ENCODE measurements at places on chromosomes 6 and 20.

DNA sequence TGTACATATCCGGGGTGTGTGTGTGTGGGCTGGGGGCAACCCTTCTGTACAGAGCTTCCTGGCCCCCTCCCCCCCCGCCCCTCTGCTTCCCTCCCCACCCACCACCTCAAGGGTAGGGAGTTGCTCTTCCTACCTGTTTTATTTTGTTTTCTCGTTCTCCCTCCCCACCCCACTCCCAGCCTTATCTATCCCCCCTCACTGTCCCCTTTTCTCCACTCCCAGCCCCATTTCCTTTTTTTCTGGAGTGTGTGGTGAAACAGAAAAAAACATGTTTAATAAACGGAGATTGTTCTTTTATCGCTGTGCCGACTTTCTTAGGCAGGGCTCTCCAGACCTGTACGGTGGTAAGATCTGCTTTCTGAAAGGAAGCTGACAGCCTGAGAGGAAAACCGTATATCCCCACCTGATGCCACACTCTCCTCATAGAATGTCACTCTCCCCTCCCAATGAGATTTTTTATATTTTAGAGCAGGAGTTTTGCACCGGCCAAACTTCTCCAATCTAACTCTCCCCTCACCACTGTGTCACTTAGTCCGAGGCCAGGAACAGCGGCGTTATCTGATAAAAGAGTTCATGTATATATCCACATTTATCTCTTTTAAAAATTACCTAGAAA lies 875 bp upstream of the ZBTB9 start:
- no peak for DNase-seq

- DNase-seq = no peak
Observed at GRCh38 chr6:30441171-30441570, 48.1 kb upstream of the HLA-E start.

- DNase-seq = no peak
Observed at GRCh38 chr6:170230520-170231292, 60.2 kb downstream of the DLL1 start.

- no peak for DNase-seq
Observed at GRCh38 chr6:28429781-28430180, 13.5 kb downstream of the ZSCAN23 start.

GRCh38 chr6:12601881-12602280 lies 114.7 kb upstream of the PHACTR1 start:
- no peak for DNase-seq

DNA sequence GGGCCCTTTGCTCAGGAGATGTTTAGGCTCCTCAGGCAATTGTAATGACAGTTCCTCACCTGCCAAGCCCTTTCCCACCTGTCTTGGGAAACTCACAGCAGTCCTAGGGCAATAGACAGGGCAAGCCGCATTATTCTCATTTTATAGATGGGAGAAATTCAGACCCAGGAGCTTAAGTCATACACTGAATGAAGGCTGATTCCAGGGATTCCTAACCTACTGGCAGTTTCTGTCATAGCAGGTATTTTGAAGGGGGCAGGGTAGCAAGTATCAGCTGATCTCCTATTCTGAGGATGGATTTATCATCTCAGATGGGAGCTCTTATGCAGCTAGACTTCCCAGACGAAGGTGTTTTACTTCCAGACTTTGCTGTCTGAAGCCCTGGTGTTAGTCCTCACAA lies 61.4 kb upstream of the MYL9 start:
- no peak for DNase-seq

DNA sequence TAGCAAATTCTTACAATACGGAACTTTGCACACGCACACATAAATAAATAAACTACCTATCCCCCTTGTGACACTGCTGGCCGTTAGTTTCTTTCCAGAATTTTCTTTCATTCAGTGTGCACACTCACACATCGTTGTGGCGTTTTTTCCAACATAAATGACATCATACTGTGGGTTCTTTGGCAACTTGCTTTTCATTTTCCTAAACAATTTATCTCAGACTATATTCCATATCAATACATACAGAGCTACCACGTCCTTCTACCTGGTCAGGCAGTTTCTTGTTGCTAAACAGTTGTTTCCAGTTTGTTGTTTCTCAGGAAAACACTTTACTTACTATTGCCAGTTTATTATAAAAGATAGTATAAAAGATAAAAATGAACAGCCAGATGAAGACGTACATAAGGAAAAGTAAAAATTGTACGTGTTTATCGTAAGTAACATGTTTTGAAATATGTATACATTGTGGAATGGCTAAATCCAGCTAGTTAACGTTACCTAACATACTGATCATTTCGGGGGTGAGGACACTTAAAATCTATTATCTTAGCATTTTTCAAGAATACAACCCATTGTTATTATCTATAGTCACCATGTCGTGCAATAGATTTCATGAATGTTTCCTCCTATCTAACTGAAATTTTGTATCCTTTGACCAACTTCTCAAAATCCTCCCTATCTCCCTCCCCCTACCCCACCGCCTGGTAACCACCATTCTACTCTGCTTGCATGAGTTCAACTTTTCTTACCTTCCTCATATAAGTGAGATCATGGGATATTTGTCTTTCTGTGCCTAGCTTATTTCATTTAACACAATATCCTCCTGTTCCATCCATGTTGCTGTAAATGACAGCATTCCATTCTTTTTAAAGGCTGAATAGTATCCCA lies 1.2 kb upstream of the TP53RK start:
- no peak for DNase-seq

DNA sequence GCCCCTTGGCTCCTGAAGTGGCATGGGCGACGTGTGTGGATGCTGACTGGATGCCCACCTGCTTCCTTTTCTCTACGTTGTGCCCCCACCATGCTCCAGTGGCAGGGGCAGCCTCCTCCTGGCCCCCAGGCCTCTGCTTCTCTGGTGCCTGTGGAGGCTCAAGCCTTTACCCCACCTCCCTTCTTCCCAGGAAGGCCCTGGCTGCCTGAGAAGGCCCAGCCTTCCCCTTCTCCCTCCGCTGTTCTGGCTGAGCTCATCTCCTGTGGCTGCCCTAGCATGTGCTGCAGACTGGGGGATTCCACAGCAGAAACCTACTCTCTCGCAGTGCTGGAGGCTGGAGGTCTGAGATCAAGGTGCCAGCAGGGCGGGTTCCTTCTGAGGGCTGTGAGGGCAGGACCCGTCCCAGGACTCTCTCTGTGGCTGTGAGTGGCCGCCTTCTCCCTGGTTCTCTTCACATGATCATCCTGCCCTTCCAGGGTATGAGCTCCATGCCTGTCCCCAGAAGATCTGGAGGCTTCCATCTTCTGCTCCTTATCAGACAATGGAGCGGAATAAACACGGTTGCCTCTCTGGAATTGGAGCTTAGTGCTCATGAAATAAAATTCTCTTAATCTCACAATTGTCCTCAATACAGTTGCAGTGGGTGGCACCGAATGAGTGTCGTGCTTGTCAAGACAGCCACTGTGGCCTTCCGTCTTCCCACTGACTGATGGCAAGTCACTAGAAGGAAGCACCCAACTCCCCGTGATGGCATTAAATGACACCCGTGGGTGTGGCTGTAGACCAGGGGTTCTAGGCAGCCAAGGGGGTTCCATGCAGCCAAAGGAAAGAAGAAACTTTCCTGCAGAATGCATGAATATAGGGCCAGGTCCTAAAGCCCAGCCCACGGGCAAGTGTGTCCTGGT lies 25.1 kb downstream of the PHACTR3 start:
- no peak for DNase-seq

DNA sequence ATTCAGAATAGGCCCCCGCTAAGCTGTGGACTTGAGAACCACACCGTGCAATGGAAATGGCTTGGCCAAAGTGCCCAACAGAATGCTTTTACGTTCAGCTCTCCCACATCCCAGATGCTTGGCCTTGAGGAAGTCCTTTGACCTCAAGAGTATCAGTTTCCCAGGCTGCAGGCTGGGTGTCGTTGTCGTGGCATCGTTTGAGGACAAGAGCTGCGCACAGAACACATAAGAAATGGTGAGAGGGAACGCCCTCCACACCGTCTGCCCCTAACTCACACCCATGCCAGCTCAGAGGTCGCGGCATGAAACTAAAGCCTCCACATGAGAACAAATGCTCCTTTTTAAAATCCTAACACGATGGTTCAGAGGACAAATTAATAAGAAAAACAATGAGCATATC lies 37.0 kb downstream of the NFATC2 start:
- DNase-seq = no peak

All from GM12865 (cell line).